ENCODE measurements at places on chromosomes 2 and 18. TPM values are rescaled to one million over a fixed set of nuclear protein-coding genes. Genes with fewer than 3 reads are reported as not detected.

The GALNT5 gene
- total RNA-seq = 1.9 TPM

The AQP12A gene
- not detected for total RNA-seq

The KIF1A gene
- total RNA-seq = 1.4 TPM

The HAAO gene
- total RNA-seq = not detected

The GREB1 gene
- 2.6 TPM for total RNA-seq

The STARD7 gene
- 104 TPM for total RNA-seq

The SP140L gene
- total RNA-seq = 3.0 TPM

The WNT10A gene
- total RNA-seq = 0.10 TPM

The CCDC74A gene
- 15.0 TPM for total RNA-seq

The CYP1B1 gene
- 5.5 TPM for total RNA-seq

The HOXD12 gene
- not detected for total RNA-seq

Data from A549 treated with Hydrocortisone at 1 μM for 4 hours (cell line).